ENCODE measurements at places on chromosomes 16 and 17. TPM values are rescaled to one million over a fixed set of nuclear protein-coding genes. Genes with fewer than 3 reads are reported as not detected.

The SLC47A2 gene
- 2.2 TPM for polyA plus RNA-seq

GRCh38 chr17:78241277-78242023 is 10.0 kb downstream of the TMEM235 start:
- DNase-seq = no peak

DNA sequence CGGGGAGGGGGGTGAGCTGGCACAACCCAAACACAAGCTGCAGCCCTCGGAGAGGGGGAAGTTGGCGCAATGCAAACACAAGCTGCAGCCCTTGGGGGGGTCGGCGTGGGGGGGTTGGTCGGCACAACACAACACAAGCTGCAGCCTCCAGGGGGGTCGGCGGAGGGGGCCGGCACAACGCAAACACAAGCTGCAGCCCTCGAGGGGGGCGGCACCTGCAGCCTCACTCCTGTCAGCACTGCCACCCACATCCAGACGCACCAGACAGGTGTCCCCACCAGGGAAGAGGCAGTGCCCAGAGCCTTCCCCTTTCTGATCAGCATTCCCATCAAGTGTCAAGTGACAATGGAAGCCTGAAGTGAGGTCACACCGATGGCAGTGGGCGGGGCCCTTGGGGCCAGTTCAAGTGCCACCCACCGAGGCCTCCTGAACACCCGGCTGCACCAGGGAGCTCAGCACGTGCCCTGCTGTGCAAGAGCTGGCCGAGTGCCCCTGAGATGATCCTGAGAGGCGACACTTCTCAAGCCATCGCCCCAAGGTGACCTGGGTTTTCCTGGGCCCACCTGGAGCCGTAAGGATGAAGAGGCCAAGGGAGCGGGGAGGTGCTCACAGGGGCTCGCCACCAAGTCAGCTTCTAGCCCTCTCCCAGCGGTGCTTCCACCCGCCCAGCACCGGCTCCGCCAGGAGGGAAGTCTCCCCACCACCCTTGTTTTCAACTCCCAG is 59.3 kb downstream of the KLHDC4 start:
- no peak for DNase-seq

The CLEC19A gene
- not detected for polyA plus RNA-seq

DNA sequence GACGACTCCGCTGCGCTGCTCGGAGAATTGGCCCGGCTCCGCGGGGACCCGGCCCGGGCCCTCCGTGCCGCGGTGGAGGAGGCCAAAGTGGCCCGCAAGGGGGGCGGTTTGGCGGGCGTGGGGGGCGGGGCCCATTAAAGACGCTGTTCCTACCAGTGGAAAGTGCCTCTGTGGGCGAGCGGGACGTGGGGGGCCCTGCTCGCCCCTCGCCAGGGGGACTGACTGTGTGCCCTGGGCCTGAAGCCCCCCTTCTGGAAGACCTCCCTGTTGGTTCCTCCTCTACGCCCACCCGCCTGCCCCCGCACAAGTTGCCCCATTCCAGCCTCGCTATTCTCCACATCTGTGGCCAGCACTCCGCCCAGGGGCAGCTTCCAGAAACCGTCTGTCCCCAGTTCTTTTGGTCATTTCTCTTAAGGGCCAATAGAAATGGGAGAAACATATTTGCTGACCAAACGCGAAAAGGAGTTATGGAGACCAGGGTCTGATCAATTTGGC is 1.9 kb upstream of the FGF11 start:
- DNase-seq = no peak

The IGFALS gene
- not detected for polyA plus RNA-seq

The MYH13 gene
- polyA plus RNA-seq = not detected

- no peak for DNase-seq
Measured at GRCh38 chr17:39080421-39081078, 70.9 kb downstream of the PLXDC1 start.

DNA sequence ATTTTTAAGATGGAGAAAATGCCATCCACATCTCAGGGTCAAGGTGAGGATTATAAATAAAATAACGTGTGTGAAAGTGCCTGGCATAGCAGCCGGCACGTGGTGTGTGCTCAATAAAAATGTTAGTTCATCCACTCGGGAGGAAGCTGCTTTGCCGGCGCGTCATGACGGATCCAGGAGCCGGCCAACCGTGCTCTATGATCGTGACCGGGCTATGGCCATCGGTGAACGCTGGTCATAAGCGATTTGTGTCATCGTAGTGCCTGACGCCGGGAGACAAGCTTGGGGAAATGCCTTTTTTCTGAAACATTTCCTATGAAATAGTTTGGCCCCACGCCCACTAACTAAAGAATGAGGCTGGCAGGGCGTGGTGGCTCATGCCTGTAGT is 74.0 kb downstream of the CMC2 start:
- DNase-seq = no peak

DNA sequence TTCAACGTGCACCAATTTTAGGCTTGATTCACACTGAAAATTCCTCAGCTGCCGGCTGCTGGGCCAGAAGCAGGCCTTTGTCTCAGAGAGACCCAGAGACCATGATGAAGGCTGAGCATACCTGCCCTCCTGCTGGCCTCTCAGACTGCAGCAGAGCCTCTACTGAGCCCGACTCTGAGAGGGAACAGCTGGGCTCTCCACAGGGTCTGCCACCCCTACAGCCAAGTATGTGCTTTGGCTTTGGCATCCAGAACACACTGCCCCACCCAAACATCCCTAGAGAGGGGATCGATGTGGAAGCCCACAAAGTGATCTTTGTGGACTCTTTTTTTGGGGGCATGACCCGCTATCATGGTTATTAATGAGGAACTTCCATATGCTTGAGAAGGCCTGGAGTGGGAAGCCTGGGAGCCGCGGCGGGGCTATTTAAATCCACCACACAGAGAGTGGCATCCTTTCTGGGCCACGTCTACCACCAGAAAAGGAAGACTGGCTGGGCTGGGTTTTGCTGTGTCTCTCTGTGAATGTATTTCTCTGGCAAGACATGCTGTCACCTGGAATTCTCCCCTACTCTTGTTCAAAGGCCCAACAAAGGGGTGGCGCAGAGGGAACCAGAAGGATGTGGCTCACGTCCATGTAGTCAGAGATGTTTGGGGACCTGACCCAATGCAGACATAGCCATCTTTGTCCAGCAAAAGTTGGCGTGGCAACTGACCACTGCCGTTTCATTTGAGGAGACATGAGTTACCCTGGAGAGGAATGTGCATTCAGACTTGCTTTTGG is 69.3 kb downstream of the GNAO1 start:
- no peak for DNase-seq

The KRT31 gene
- 24.9 TPM for polyA plus RNA-seq

- DNase-seq = no peak
Measured at GRCh38 chr17:34988644-34989043, 8.3 kb downstream of the LIG3 start.

The ACSM3 gene
- 0.39 TPM for polyA plus RNA-seq

The ABCC11 gene
- polyA plus RNA-seq = 0.33 TPM

GRCh38 chr17:45912319-45912718 is 18.0 kb downstream of the MAPT start:
- no peak for DNase-seq

DNA sequence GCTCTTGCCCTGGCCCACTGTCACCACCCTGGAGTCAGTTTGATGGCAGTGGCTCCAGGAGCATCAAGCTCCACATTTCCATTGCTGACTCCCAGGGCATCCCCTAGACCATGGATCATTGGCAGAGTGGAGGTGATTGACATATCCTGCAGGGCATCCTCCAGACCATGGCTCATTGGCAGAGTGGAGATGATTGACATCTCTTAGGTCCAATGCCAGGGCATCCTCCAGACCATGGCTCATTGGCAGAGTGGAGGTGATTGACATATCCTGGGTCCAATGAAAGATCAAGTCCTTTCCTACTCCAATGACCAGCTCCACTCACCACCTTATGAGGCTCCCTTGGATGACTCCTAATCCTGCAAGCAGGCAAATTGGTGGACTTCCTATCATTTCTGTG is 174.3 kb upstream of the NLRP1 start:
- DNase-seq = no peak

The CDYL2 gene
- 1.6 TPM for polyA plus RNA-seq

DNA sequence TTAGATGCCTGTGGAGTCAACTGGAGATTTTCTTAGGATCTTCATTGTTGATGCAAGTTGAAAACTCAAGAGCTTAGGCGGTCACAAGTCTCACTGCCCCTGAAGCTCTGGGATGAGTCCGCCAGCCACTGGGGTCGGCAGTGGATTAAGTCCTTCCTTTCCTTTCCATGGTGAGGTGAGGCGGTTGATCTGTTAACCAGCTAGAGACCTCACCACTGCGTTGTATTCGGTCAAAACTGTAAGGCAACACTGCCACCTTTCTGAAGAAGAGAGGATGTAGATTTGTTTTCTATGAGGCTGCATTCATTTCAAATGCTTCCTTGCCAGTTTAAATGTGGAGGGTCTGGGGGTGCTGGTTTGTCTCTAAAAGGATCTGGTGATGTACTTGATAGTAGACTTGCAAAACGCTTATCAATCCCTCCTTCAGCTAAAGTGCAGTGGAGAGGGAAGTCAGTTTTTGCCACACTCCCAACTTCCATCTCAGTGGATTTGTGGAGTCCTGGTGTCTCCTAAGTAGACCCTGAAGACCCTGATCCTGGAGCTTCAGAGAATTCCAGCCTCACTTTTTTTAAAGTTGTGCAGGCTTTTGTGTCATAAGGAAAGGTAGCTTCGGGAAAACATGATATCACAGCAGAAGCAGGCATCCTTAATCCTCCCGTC is 1.7 kb downstream of the MYOCD start:
- no peak for DNase-seq

- no peak for DNase-seq
Measured at GRCh38 chr16:31298958-31299357, 39.2 kb downstream of the ITGAM start.
